ENCODE measurements at places on chromosomes 16 and 17.
A peak's percentile ranks its signal among the peaks of the same experiment; 100 is the strongest.

DNA sequence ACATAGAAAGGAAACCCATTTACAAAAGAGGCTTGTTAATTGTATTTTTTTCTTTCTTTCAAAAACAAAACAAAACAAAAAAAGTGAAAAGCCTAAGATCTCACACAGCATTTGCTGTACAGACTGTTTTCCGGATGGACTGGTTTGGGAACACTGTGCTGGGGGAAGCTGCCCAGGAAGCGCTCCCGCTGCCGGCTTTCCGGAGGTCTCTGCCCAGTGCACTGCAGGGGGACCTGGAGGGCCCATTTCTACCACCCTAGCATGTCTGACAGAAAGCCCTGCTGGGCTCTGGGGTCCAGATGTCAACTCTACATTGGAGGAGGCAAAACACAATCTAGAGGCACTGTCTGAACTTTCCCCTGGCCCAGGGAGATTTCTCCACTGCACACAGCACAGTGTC lies 26.3 kb upstream of the CLEC18B start:
- no peak for DNase-seq

GRCh38 chr16:17832738-17833137 lies 362.0 kb upstream of the XYLT1 start:
- no peak for DNase-seq

DNA sequence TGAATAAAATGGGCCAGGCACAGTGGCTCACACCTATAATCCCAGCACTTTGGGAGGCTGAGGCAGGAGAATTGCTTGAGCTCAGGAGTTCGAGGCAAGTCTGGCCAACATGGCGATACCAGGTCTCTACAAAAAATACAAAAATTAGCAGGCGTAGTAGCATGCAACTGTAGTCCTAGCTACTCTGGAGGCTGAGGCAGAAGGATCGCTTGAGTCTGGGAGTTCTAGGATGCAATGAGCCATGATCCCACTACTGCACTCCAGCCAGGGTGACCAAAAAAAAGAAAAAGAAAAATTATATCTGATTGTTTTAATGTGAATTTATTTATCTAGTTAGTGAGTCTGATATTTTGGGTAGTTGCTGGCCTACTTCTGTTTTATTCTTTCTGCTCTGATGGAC lies 7.0 kb downstream of the IL34 start:
- DNase-seq: no peak

GRCh38 chr17:35748341-35748841 lies 4.6 kb downstream of the GAS2L2 start:
- DNase-seq: no peak

GRCh38 chr17:77408284-77408683 lies 267.5 kb downstream of the SEC14L1 start:
- DNase-seq: no peak

GRCh38 chr16:64406770-64407181 lies 715.1 kb downstream of the CDH11 start:
- no peak for DNase-seq

DNA sequence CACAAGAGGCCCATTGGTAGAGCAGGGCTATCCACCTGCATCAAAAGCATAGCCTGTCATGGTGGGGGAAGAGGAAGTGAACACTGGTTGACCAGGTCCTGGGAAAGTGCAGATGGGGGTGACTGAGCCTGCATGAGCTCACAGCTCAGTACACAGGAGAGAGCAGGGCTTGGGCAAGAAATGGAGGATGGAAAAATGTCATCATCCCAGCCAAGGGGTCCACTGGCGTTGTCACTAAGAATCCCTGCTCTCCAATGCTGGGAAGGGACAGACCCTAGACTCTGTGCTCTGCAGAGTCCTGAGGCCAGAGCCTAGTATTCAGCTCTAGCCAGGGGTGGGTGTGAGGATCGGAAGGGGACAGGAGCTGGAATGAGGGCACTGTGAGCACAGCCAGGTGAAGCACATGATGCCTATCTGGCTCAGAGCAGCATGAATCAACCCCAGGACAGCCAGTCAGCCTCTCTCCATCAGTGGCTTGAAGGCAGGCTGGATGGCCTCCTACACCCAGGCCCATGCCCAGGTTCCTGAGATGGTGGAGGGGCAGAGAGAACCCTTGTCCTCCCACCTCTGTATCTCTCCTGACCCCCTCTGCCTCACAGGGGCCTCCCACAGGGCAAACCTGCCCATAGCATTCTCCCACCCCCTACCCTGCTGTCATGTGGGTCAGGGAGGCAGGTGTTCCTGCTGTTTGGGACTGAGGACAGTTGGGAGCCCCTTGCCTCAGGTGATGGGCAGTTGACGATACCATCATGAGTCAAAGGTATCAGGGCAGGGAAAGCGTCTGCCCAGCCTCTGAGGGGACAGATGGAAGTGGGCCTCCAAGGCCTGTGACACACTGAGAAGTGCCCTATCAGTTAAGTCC lies 13.8 kb upstream of the CTCF start:
- no peak for DNase-seq

- no peak for DNase-seq
Observed at GRCh38 chr17:21039839-21040575, 2.8 kb downstream of the USP22 start.

DNA sequence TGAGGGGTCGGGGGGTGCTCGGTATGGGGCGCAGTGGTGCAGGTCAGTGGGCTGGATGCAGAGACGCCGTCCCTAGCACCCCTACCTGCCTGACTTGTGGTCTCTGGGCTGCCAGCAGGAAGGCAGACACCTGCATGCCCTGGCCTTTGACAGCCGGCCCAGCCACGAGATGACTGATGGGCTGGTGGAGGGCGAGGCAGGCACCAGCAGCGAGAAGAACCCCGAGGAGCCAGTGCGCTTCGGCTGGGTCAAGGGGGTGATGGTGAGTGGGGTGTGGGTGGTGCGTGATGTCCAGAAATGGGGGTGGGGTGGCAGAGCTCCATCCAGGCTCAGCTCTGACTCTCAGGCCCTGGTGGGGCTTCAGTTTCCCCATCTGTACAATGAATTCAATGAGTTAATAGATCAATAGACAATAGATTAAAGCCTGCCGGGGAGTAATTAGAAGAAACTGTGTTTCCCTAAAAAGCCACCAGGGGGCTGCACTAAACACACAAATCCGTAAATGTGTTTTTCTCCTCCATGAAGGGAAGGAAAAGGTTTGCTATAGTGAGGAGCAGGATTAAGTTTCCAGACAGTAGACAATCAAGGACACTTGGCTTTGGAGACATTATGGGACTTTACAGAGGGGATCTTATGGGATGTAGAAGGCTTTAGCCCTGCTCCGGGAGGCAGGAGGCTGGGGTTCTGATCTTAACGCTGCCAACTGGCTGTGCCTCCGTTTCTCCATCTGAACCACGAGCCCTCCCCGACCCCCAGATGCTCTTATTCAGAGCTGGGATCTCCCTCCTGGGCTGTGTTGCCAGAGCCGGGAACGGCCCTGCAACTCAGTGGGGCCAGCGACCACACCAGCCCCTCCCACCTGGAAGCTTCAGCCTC lies 2.2 kb downstream of the SLC12A3 start:
- peak; percentile 76 for DNase-seq

DNA sequence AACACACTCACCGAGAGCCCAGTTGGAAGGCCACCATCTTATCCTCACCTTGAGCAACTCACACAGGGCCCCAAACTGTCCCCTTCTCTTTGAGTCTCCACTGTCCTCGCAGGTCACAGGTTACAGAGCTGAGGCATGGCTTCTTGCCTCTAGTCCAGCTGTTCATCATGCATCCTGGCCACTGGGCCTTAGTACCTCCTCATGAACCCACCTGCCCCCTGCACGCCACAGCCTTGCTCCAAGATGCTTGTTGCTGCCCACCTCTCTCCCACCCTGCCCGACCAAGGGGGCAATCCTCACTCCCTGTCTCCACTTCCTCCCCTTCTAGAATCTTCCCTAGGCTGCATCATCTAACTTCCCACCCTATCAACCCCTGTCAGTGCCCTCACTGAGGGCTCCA lies 17.1 kb downstream of the CDH5 start:
- DNase-seq: no peak

DNA sequence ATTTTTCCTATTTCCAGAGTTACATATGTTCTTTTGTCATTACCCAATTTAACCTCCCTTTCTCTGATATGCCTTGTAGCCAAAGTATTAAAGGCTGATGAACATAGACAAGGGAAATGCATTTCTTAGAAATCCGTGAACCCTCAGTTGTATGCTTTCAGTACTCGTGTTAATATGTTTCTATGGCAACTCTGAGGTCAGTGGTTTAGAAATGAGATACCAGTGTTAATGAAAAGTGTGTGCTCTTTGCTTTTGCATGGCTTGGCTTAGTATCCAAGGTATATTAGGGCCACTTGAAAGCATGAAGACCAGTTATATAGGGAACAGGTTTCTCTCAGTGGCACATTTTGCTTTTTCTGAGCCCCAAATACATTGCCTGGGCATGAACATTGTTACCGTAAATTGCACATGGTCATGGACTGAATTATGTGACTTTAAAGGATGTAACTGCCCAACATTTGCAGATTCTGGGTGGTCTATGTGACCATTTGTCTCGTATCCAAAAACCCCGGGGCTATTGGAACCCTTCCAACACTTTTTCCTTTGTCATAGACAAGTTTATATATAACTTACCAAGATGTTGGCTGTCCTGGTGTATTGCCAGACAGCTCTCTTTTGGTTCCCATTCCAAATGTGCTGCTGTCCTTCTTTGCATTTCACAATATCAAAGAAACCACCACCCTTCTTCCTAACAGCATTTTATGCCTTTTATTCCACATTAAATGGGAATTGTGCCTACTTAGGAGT lies 17.5 kb downstream of the ABHD15 start:
- DNase-seq: peak; percentile 52

DNA sequence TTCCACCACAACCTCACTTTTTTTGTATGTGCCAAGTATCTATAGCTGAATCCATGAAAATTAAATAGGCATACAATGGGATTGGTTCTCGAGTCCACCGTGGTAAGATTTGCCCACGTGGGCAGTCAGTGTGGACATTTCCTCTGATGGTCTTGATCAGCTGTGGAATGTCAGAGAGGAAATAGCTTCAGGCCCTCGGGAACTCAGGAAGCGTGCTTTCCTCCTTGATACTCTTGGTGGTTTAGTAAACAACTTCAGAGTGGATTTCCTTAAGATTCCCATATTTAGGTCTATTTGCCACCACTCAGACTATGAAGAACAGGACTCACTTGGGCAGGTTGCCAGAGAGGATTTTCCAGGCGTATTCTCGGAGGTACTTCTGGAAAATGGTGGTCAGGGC lies 152.5 kb downstream of the VPS53 start:
- DNase-seq: no peak

- no peak for DNase-seq
Observed at GRCh38 chr16:70790815-70791214, 10.1 kb downstream of the VAC14 start.

DNA sequence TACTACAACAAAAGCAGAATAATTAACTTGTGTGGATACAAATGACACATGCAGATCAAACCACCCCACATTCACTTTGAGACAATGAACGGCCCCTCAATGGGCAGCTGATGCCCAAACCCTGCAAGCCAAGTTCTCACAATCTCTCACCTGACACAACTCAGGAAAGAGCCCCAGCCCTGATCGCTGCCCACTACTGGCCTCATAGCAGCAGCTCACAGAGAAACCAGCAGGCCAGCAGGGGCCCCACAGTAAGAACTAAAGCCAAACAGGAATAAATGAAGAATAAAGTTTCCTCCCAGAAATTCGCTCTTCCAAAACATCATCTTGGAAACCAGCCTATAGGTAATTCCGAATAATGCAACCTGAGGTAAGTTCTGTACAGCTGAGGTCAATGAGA lies 7.7 kb downstream of the AKTIP start:
- no peak for DNase-seq

DNA sequence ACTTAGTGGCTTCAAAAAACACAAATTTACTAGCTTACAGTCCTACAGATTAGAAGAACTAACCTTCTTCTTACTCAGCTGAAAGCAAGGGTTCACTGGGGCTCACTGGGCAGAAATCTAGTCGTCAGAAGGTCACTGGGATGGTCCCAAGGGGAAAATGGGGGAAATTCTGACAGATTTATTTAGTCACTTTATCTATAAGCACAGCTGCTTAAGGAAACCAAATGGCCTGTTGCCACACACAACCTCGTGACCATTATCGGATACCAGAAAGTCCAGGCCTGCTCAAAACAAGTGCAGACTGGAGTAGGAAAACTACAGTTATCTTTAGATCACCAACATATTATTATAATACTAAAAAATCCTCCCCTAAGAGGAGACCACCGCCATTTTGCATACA lies 374.6 kb upstream of the ASIC2 start:
- no peak for DNase-seq

- DNase-seq: no peak
Observed at GRCh38 chr16:87326151-87326571, 9.0 kb upstream of the C16orf95 start.

GRCh38 chr16:70251629-70252354 lies at the start of gene EXOSC6:
EXOSC6 (minus strand) TSS chr16:70251940; CDS start chr16:70251900, 40 bp downstream.
- DNase-seq: peak; percentile 95

DNA sequence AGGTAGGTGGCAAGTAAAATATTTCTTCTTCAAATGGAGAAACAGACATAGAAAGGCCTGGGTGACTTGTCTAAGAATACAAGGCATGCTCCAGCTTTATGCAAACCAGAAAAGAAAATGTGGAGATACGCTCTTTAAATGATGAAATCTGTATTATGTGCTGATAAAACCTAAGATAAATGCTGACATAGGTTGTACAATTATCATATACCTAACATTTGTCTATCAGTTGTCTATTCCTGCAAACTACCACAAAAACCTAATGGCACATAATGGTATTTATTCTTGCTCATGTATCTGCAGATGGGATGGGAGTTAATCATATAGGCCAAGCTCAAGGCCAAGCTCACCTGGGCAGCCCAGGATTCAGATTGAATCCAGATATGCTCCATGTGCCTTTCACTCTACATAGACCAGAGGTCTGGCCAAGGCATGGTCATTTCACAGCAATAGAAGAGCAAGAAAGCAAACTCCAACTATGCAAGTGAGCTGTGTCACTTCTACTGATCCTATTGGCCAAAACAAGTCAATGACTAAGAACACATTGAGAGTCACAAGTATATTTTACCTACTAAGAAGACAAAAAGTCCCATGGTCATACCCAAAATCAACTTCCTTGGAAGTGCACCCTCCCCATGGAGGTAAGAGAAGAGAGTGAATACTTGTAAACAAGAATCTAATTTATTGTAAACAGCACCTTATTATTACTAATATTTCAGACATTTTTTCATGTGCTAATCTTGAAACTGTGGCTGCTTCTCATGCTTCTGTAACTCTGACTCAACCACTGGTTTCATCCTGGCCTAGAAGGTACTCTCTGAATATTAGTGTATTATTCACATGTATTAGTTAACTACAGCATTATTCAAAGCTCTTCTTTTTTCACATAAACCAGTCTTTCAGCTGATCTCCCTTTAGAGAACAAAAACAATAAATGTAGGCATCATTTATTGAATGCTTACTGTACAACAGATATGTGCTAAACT lies 270.7 kb upstream of the SOX9 start:
- DNase-seq: no peak

DNA sequence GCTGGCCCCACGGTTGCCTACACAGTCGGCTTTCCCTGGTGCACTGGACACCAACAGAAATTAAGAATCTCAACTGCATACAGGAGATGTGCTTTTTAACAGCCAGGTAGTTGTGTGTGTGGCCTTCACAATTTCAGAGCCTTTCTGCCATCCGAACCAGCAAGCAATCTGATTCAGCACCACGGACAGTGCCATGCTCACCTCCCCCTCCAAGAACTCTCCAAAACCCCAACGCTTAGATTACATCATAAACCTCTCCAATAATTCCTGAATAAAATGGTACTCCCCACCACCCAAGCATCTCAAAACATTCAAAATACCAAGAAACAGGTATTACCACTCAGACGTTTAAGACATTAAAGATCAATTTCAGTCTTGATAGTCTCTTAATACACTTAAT lies 31.8 kb downstream of the USP7 start:
- DNase-seq: no peak

- DNase-seq: peak; percentile 34
Observed at GRCh38 chr17:4362141-4362540, 4.3 kb downstream of the UBE2G1 start.
